Stimulated activated CD4-positive, alpha-beta T cell treated with anti-CD3 and anti-CD28 coated beads, Interleukin-2, amount 100 ng/mL, for 24 hours (primary cell): ENCODE measurements at places on chromosomes 12 and 14.
A peak's percentile ranks its signal among the peaks of the same experiment; 100 is the strongest.

DNA sequence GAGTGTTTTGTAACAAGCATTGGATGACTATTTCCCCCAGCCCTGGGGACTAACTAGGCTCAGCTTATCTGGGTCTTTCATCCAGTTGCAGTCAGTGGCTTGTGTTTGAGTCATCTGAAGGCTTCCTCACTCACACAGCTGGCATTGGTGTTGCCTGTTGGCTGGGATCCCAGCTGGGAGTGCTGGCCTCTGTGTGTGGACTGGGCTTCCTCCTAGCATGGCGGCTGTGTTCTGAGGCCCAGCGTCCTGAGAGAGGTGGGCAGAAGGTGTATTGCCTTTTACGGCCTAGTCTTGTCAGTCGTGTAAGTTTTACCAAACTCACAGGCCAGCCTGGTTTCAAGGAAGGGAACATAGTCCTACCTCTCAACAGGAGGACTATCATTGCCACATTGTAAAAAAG is 28.3 kb upstream of the PPP2R5C start:
- DNase-seq = no peak

- DNase-seq = no peak
Observed at GRCh38 chr14:20622816-20623291, 18.6 kb downstream of the OR6S1 start.

- no peak for DNase-seq
Observed at GRCh38 chr14:59342516-59343484, 122.4 kb downstream of the GPR135 start.

DNA sequence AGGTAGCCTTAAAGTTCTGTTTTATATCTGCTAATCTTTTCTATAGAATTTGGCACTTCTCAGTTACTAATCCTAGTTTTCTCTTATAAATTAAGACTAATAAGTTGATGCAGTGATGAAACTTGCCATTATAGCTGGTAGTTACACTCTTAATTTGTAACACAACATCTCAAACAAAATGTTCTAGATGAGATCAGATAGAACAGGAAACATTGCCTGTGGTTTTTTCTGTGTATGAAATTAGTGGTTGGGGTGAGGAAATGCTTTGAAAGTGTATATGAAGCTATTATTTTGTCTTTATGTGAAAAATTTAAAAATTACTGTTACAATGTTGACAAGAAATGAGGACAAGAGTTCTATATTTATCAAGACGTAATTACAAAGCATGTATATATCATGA is 91.9 kb downstream of the PCNX1 start:
- DNase-seq = no peak

- peak; percentile 28 for DNase-seq
Observed at GRCh38 chr12:13233830-13234641, 37.5 kb downstream of the EMP1 start.

DNA sequence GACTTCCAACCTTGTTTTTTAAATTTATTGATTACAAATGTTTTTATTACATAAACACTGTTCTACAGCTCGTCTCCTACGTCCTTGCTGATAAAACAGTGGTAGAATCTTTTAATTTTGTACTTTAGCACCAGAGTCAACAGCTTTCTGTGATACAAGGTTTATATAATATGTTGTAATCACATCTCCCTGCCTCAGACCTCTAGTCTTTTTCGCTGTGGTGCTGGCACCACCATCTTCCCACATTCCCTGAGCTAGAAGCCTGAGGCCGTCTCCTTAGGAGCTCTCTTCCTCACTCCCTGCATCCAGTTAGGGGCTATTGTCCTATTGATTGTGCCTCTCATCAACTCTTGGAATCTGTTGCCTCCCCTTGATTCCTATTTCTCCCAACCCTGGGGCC is 17.1 kb downstream of the MTHFD1 start:
- no peak for DNase-seq

GRCh38 chr12:92107621-92108131 is 38.0 kb downstream of the BTG1 start:
- DNase-seq = no peak

- no peak for DNase-seq
Observed at GRCh38 chr12:91622981-91623380, 440.4 kb upstream of the DCN start.

DNA sequence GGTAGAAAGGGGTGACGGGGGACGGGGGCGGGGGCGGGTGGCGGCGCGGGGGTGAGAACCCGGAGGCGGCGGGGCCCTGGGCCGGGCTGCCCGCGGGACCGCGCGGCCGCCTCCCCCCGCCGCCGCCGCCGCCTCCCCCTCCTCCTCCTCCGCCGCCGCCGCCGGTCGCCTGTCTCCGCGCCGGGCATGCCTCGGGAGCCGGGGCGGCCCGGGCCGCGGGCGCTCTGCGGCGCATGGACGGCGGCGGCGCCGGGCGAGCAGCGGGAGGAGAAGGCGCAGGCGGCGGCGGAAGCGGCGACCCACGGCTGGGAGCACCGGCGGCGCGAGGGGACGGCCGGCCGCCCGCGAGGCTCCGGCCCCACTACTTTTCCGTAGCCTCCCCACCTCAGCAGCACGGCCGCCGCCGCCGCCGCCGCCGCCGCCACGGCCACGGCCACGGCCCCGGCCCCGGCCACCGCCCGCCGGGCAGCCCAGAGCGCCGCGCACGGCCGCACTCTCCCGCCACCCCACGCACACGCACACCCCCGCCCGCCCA is at the start of gene NPAS3:
NPAS3 (plus strand) TSS at position 161 of the 535 bp plus-strand sequence.
- no peak for DNase-seq

GRCh38 chr12:104010606-104011169 is 39.3 kb downstream of the GLT8D2 start:
- DNase-seq = no peak

GRCh38 chr14:68564826-68565759 is 227.8 kb downstream of the ZFP36L1 start:
- DNase-seq = peak; percentile 11

- no peak for DNase-seq
Observed at GRCh38 chr12:98678946-98679610, 34.0 kb downstream of the APAF1 start.

- DNase-seq = no peak
Observed at GRCh38 chr12:57760347-57760982, 5.6 kb downstream of the MARCHF9 start.

DNA sequence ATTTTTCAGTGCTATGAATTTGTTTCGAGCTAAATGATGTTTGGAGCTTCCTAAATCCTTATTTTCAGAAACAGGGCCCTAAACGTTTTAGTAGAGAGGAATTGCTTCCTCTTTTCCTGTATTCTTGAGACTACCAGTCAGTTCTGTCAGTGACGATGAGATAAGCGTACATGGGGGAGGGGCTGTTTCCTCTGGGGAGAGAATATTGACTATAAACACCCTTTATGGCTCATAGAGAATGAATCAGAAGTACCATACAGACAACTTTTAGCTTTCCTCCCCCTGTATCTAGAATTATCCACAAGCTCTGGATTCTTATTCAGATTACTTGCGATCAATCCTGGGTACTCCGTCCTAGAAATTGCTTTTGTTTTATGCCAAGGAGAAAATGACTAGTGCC is 5.1 kb downstream of the TBK1 start:
- DNase-seq = peak; percentile 17

DNA sequence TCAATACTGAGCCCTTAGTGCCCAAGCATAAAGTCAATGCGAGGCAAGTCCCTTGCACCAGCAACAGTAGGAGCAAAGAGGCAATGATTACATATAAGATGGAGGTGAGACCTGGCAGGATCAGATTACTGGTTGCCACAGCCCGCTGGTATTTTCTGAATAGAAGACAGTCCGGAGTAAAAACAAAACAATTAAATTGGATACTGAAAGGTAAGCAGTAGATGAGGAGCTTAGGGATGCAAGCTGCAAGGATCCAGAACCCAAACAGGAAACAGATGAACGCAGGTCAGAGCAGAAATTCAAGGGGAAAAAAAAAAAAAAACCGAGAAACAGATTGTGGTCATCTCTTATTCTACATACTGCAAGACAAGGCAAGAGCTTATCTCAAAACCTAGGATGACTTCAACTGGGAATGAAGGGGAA is 119.6 kb downstream of the MED13L start:
- DNase-seq = no peak

GRCh38 chr12:89344862-89345202 is 7.5 kb downstream of the DUSP6 start:
- no peak for DNase-seq

DNA sequence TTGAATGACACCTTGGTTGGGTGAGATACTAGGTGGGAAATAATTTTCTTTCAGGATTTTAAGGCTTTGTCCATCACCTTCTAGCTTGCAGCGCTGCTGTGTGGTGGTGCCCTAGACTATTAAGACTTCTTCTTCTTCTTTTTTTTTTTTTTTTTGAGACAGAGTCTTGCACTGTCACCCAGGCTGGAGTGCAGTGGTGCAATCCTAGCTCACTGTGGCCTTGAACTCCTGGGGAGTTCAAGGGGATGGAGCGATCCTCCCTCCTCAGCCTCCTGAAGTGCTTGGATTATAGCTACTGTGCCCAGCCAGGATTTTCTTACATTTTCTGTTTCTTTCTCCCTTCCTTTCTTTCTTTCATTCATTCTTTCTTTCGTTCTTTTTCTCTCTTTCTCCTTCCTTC is 10.3 kb upstream of the MTA1 start:
- no peak for DNase-seq

- no peak for DNase-seq
Observed at GRCh38 chr12:10982244-10982643, 4.5 kb downstream of the TAS2R50 start.

- DNase-seq = peak; percentile 76
Observed at GRCh38 chr12:6451348-6452244, at the start of gene TAPBPL. Gene TAPBPL (plus strand): TSS chr12:6452042. CDS start chr12:6452249, 207 bp downstream.

- DNase-seq = no peak
Observed at GRCh38 chr14:36805131-36805559, 143.5 kb downstream of the PAX9 start.

DNA sequence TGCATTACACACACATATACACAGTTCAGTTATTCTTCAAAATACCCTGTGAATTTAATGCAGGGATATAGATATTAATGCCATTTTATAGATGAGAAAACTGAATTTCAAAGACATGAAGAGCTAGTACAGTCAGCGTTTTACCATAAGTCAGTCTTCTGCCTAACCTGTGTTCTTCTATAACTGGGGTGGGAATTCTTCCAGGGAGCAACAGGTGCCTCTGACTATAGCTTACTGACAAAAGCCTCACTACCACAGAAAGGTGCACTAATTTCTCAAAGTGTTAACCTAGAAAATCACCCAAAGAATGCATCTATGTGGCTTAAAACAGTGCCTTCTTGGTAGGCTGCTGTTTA is 84.4 kb downstream of the STXBP6 start:
- DNase-seq = no peak

- no peak for DNase-seq
Observed at GRCh38 chr14:79011920-79012204, 841.7 kb downstream of the NRXN3 start.

DNA sequence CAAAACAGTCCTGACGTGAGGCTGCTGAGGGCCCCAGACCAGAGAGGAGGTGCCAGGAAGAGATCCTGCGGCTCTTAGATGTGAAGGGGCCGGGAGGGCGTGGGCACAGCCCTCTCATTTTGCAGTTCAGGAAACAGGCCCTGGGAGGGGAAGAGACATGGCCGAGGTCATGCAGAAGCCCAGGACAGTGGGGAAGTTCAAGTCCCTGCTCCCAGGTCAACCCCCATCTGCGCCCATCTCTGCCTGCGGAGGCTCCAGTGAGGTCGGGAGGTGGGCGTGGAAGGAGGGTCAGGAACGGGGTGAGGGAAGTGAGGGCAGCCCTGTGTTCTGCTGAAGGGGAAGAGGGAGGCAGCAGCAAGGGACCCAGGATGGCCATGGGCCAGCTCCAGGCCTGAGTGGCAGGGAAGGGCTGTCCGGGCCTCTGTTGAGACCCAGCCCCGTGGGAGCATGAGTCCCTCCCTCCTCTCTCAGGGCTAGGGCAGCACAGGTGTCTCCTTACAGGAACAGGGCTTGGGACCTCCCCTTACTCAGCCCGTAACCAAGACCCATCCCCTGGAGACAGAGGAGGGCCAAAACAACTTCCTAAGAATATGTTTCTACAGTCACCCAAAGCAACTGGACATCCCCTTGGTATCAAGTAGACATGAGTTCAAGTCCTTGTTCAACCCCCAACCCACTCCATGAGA is 90.8 kb downstream of the LGMN start:
- DNase-seq = no peak

DNA sequence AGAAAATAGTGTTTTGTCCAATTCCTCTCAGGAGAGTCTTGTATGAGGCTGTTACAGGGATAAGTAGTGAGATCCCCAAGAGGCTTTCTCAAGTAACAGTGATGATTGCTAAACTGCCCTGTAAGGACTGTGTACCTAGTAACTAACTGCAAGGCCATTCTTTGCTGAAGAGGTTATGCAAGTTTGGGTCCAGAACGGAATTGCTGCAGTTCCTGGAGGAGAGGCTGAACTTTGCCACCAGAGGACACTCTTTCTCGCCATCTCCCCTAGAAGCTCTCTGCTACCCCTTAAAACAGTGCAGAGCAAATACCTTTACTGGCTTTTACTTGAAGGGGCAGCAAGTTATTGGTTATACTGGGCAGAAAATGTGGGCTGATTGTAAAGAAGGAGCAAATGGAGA is 180.0 kb downstream of the RBM19 start:
- no peak for DNase-seq

- DNase-seq = peak; percentile 7
Observed at GRCh38 chr14:31902002-31902401, 175.1 kb upstream of the ARHGAP5 start.

DNA sequence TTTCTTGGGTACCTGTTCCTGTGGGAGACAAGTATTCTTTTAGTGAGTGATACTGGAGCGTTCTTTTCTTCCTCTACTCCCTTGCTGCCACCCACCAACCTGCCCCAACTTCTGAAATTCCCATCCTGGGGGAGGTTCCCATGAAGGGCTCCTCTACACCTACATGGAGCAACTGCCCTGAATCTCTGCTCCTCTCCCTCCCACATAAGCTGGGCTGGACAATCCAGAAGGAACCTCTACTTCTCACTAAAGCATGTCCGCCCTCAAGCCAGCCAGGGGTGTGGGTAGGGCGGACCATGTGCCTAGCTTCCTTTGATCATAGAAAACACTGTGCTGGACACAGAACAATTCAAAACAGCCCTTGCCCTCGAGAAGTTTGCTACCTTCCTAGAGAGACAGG is 25.9 kb upstream of the ESRRB start:
- no peak for DNase-seq

GRCh38 chr12:14852880-14853279 is 9.6 kb upstream of the ART4 start:
- DNase-seq = no peak

DNA sequence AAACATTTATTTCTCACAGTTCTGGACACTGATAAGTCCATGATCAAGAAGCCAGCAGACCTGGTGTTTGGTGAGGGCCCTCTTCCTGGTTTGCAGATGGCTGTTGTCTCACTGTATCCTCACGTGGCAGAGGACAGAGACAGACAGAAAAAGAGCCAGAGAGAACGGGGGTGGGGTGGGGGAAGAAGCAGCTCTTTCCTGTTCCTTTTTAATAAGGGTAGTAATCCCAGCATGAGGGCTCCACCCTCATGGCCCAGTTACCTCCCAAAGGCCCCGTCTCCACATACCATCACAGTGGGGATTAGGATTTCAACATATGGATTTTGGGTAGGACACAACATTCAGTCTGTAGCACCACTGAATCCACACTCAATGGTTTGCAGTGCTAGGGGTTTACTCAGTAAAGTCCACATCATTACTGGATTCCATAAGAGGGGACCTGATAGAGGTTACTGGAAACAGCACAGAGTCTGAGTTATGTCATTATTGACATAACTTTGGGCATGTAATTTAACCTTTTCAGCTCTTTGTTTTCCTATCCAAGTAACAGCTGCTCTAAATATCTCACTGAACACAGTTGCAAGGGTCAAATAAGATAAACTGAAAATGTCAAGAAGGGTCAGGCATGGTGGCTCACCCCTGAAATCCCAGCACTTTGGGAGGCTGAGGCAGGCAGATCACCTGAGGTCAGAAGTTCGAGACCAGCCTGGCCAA is 53.2 kb downstream of the RPAP3 start:
- DNase-seq = no peak

GRCh38 chr12:26044007-26044394 is 80.8 kb downstream of the BHLHE41 start:
- DNase-seq = no peak
